ENCODE measurements at places on chromosomes 2 and 18.

- no peak for DNase-seq
Observed at GRCh38 chr2:176137252-176137580, 7.7 kb downstream of the HOXD8 start.

DNA sequence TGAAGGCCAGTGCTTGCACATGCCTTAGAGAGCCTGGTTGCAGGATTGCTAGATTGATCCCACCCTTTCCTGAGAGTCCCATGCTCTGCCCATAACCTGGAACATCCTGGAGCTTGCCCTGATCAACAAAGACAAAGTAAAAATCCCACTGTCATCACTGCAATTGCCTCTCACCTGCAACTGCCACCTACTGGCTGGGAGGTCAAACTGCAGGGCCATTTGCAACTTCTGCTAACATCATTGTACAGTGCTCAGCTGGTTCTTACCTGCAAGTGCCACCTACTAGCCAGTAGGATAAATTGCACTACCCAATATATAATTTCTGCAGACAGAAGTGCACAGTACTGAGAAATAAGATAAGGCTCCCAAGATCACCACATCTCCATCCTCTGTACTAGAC is 947.5 kb downstream of the CPS1 start:
- no peak for DNase-seq

GRCh38 chr2:132668189-132668823 is 1.7 kb downstream of the LYPD1 start:
- DNase-seq = no peak

- DNase-seq = no peak
Observed at GRCh38 chr2:62856228-62857040, 150.9 kb downstream of the EHBP1 start.

DNA sequence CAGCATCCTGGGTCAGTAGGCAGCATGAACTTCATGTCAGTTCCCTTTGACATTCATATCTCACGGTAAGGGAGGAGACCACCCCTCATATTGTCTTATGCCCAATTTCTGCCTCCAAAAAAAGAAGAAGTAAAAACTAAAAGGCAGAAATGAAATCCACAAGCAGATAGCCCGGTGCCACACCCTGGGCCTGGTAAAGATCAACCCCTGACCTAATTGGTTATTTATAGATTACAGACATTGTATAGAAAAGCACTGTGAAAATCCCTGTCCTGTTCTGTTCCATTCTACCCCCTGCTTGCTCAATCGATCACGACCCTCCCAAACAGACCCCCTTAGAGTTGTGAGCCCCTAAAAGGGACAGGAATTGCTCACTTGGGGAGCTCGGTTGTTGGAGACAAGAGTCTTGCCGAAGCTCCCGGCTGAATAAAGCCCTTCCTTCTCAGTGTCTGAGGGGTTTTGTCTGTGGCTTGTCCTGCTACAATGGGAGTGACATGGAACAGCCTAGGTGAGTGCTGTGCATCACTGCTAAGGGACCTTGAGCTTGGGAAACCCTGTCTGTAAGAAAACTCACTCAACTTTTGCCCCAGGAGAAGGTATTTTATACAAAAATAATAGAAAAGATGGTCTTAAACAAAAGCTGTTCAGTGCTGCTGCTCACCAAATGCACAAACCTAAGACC is 11.1 kb downstream of the NDUFV2 start:
- no peak for DNase-seq

- DNase-seq = no peak
Observed at GRCh38 chr2:165864296-165864695, 70.2 kb upstream of the GALNT3 start.

DNA sequence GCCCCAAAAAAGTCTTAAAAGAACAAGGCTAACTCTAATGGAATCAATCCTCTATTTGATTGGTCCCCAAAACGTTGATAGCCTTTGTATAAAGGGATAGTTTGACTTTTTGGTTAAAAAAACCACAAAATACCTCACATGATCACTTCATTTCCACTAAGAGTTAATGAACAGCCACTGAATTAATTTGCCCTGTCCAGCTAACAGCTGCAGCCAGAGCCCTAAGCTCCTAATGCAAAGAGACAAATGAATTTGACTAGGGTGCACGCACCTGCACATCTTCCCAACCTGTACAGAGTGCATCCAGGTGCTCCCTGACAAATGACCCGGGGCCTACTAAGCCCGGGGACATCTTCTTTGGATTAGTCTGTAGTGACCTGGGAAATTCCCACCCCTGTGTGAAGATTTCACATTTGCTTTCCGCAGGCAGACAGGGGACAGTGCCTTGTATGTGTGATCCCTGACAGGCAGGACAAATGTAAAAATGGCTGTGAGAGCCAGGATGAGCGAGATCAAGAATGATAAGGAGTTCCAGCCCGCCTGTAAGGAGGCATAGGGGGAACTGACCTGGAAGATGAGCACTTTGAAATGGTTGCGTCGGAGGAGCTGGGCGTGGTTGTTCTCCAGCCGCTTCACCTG is 893 bp downstream of the CAVIN2 start:
- no peak for DNase-seq

DNA sequence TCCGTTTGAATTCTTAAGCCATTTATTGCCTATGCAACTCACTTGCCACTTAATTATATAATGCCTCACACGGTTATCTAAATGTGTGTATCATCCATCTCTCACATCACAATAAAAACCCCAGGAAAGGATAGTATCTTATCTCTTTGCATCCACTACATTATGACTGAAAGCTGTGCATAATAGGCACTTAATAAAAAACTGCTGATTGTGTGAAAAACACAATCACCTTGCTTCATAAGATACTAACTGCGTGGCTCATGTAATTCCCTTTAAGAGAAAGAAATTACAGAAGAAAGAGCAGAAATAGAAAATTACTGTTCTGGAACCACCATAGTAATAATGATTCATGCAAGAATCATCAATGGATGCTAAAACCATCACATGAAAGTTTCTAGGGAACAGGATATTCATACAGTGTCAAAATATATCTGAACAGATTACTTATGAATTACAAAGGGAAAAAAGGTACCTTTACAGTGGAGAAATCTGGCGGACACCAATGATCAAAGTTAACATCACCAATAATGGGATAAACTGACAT is 29.3 kb downstream of the CUL3 start:
- DNase-seq = no peak

- DNase-seq = no peak
Observed at GRCh38 chr2:55761024-55761423, 67.4 kb upstream of the PNPT1 start.
